ENCODE measurements at places on chromosomes 5 and 9. TPM values are rescaled to one million over a fixed set of nuclear protein-coding genes. Genes with fewer than 3 reads are reported as not detected.

Gene NFIB
- total RNA-seq: 28.8 TPM

Gene IL5
- not detected for total RNA-seq

Gene FCN1
- total RNA-seq: not detected

Gene PCDHB14
- 1.7 TPM for total RNA-seq

Gene FGF10
- total RNA-seq: not detected

Gene GRXCR2
- total RNA-seq: not detected

Gene NKD2
- total RNA-seq: 1.3 TPM

Gene FAM120A
- total RNA-seq: 120 TPM

Gene PCDHGB7
- 1.4 TPM for total RNA-seq

Gene PCDHGA9
- 0.34 TPM for total RNA-seq

Gene DOCK2
- total RNA-seq: 0.14 TPM

Gene TLE1
- 51.3 TPM for total RNA-seq

Gene MATR3
- total RNA-seq: 265 TPM

Gene PCDHGA7
- under 0.01 TPM for total RNA-seq

All from nasal cavity respiratory epithelium epithelial cell of viscerocranial mucosa (primary cell).